ENCODE measurements at places on chromosomes 7 and 10. TPM values are rescaled to one million over a fixed set of nuclear protein-coding genes. Genes with fewer than 3 reads are reported as not detected.
A peak's percentile ranks its signal among the peaks of the same experiment; 100 is the strongest.

DNA sequence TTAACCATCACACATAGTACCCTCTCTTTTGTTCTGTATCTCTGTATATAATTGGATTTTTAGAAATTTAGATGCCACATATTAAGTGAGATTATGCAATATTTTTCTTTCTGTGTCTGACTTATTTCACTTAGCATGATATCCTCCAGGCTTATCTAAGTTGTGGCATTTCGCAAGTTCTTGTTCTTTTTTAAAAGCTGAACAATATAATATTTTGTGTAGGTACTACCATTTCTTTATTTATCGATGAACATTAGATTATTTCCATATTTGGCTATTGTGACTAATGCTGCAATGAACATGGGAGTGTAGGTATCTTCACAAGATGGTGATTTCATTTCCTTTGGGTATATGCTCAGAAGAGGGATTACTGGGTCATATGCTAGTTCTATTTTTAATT lies 295.0 kb downstream of the SUGCT start:
- no peak for DNase-seq

- peak; percentile 32 for DNase-seq
Observed at GRCh38 chr10:11724938-11725776, 17.0 kb upstream of the ECHDC3 start.

The LIPK gene
- not detected for polyA plus RNA-seq

The UCMA gene
- polyA plus RNA-seq = not detected
